ENCODE measurements at places on chromosomes 2 and 18.

DNA sequence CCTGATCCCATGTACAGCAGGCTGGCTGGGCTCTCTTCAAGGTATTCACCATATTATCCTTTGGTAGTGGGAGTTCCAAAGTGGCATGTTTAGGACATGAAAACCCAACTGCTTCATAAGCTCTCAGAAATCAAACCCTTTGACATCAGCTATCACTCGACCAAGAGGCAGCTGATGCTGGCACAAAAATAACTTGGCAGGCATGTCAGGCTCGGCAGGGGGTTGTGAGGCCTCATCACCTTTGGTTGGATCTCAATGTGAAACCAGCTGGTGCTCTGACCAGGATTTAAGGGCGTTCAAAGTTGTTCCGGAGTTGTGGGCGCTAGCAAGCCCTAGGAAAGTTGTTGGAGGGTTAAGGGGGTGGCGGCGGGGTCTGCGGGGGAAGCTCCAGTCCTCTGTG lies 171.9 kb downstream of the FHOD3 start:
- DNase-seq: no peak

DNA sequence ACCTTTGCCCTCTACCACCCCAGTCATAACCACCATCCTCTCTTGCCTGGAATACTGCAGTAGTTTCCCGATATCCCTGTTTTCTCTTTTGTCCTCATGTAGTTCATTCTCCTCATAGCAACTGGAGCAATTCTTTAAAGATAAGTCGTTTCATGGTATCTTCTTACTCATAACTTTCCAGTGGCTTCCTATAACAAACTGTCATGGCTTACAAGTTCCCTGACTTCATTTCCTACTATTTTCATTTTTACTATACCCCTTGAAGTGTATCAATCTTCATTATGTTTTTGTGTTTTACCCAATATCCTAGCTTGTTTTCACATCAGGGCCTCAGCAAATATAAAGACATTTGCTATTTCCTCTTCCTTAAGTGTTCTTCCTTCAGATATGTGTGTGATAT lies 83.7 kb upstream of the PROKR1 start:
- DNase-seq: no peak

- no peak for DNase-seq
Observed at GRCh38 chr2:30997979-30998378, 140.3 kb downstream of the GALNT14 start.

- DNase-seq: no peak
Observed at GRCh38 chr2:127449414-127449813, 31.2 kb downstream of the PROC start.

DNA sequence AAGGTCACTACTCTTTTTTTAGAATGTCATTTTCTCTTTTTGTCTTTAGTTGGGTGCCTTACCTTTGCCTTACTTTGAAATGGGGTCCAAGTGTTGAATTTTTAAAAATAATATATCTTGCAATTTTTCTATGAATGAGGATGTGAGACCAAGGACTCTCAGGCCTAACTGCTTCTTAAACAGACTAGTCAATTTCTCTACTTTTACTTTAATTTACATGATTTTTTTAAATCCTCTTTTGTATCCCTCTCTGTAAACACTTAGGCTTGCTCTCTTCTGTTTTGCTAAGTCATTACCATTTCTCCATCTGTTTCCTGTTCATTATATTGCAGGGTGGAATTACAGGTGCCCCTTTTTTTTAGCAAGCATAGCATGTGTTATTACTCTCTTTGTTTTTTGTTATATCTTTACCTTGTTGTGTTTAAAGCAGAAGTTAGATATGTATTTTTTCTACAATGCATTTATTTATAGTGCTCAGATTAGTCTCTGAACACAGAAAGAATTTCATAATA lies 261.8 kb downstream of the SPAG16 start:
- DNase-seq: no peak

GRCh38 chr2:20444101-20444992 lies 2.5 kb upstream of the RHOB start:
- peak; percentile 50 for DNase-seq

GRCh38 chr2:230777721-230778120 lies 65.1 kb downstream of the CAB39 start:
- peak; percentile 46 for DNase-seq

DNA sequence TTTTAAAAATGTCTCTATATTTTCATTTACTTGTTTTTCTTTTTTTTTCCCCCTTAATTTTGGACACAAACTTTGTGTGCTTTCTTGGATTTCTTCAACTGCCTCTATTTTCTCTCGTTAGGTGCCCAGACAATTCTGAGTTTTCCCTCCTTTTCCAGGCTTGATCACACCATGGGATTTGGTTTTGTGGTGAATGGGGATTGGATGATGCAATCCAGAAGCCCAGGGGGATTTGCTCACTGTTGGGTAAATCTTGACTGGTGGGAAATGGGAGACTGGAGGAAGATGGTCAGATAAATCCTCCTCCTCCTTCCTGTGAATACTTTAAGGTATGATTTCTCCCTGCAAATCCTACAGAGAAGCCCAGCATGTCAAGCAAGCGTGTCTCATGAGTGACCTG lies 19.5 kb upstream of the PAX8 start:
- no peak for DNase-seq

DNA sequence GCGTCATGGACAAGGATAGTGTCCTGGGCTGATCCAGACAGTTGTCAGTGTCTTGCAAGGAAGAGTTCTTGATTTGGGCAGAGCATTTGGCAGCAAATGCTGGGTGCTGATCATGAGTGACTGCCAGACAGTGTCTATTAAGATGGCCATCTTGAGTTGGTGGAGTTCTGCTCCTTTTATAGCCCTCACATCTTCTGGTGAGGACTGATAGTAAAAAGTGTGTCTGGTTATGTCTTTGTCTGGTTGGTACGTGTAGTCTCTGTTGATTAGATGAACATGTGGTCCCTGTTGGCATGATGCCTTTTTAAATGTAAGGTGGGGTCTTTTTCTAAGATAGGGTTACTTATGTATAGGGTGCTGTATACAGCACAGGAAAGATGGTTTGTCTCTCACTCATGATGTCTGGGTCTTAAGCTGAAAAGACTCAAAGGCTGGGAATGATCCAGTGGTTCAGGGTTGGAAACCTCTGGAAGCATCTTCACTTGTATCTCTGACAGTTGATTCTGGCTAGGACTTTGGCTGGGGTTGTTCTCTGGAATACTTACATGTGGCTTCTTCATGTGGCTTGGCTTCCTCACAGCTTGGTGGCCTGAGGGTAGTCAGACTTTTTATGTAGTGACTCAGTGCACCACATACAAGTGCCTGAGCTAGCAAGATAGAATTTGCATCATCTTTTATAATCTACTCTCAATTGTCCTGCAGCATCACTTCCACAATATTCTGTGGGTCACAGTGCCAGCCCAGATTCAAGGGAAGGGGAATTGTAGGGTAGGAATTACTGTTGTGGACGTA lies 11.8 kb downstream of the MTX2 start:
- peak; percentile 56 for DNase-seq

DNA sequence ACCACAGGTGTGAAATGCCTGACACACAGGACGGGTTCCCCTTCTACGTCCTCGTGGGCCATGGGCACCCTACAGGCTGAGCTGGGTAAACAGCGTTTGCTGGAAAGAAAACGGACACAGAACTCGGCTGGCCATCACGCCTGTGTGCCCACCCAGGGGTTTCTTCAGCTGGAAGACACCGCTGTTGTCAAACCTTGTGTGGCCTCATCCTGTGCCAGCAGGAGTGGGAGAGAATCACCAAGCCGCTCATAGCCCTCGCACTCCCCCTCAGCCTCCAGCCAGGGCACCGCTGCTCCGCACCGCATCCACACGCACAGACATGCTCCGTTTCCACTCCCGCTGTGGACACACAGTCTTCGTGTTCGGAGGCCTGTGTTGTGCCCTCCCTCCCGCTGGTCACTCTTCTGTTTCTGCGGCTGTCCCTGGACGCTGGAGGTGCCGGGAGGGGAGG lies 161.4 kb downstream of the PXDN start:
- DNase-seq: no peak

GRCh38 chr2:236503100-236503499 lies 66.5 kb upstream of the ACKR3 start:
- DNase-seq: no peak

DNA sequence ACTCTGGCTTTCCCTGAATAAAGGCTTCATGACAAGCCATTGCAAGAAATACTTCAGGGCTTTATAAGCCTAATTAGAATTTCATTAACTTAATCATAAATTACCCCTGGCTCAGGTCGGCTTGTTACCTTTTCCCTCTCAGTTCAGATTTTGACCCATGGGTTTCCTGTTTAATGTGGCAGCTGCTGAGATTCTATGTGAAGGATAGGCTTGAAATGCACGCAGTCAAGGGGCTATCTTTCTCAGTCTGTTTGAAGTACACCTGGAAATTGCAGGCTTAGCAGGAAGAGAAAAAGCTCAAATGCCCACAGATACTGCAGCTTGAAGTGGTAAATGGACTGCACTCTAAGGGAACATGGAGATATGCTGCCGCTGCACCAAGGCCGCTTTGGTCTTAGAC lies 49.4 kb downstream of the CAVIN2 start:
- no peak for DNase-seq

DNA sequence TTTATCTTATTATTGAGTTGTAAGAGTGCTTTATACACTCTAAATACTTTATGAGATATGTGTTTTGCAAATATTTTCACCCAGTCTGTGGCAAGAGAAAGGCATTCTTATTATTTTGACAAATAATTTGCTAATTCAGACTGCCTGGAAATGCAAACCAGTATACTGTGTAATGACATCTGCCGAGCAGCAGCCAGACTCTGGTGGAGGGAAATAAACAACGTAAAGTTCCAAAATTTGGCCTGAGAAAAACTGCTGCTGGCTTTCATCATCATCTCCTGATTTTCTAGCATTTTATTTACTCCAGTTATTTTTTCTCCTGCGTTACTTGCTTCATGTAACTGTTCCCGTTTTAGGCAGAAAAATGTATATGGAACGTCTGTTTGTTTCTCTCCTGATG lies 161.6 kb downstream of the RNF152 start:
- DNase-seq: no peak

DNA sequence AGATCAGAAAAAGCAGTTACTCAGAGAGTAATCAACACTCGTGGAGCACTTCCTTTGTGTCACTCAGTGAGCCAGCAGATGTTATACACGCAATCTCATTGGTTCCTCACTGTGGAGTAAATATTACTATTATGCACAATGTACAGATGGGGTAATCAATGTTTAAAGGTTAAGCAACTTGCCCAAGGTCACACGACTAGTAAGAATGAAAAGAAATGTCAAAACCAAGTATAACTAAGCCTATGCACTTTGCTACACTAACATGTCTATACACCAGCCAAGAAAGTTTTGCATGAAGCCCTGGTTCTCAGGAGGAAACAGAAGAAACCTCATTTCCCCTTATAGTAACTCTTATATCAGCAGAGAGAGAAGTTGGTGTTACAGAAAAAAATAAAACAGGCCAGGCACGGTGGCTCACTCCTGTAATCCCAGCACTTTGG lies 5.4 kb downstream of the METTL21A start:
- no peak for DNase-seq

GRCh38 chr2:217858519-217859491 lies 144.0 kb downstream of the TNS1 start:
- DNase-seq: peak; percentile 89

- no peak for DNase-seq
Observed at GRCh38 chr2:134200036-134200618, 53.7 kb upstream of the MGAT5 start.

DNA sequence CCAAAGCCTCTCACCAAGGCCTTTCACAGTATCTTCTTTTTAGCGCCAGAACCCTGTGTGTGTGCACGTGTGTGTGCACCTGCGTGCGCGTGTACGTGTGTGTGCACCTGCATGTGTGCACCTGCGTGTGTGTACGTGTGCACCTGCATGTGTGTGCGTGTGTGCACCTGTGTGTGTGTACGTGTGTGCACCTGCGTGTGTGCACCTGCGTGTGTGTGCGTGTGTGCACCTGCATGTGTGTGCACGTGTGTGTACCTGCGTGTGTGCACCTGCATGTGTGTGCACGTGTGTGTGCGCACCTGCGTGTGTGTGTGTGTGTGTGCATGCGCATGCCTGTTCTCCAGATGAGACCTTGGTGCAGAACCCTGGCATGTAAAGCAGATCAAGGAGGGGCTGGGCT lies 131.4 kb upstream of the HDAC4 start:
- DNase-seq: no peak

DNA sequence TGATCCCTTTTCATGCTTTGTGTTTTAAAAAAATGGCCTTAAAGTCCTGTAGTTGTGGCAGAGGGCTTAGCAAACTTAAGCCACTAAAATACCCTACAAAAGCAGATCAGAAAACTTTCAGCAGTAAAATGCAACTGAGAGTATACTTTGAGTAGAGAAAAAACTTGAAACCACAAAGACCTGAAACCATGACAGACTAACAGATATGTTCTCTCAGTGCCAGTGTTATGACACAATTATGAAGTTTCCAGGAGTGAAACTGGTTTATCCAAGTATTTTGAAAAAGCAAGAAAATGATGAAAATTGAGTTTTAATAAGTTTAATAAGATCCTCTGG lies 74.5 kb downstream of the SPRED2 start:
- no peak for DNase-seq

DNA sequence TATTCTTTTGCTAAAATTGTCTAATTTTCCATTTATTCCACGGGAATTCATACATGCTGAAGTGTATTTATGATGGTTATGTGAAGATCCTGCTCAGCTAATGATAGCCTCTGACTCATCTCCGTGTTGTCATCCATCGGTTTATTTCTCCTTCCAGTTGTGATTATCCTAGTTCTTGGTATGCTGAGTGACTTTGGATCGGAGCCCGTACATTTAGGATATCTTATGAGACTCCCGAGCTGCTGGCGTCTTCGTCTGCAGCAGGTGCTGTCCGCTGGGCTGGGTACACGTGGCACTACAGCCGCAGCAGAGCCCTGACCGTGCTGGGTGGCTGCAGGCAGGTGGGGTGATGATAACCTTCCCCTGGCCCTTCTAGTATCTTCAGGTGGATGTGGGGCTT lies 40.1 kb upstream of the GALR1 start:
- peak; percentile 64 for DNase-seq

DNA sequence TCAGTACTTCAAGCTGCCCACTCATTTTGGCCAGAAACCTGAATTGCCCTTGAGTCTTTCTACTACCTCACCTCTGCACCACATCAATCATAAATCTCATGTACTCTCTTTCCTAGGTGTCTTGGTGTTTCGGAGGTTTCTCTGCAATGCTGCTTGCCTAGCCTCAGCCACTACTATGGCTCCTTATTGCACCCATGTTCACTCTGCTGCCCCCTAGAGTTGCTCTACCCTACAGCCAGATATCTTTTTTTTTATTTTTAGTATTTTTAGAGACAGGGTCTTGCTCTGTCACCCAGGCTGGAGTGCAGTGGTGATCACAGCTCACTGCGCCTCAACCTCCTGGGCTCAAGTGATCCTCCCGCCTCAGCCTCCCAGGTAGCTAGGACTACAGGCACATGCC lies 413.0 kb downstream of the PTPRM start:
- no peak for DNase-seq

GRCh38 chr2:2662037-2662846 lies 331.2 kb upstream of the MYT1L start:
- peak; percentile 7 for DNase-seq

- no peak for DNase-seq
Observed at GRCh38 chr2:136029149-136029548, 43.7 kb upstream of the DARS1 start.

GRCh38 chr2:108617617-108618016 lies 83.3 kb downstream of the LIMS1 start:
- DNase-seq: no peak

Measured in astrocyte of the spinal cord (primary cell).